ENCODE measurements at places on chromosomes 4 and X.

DNA sequence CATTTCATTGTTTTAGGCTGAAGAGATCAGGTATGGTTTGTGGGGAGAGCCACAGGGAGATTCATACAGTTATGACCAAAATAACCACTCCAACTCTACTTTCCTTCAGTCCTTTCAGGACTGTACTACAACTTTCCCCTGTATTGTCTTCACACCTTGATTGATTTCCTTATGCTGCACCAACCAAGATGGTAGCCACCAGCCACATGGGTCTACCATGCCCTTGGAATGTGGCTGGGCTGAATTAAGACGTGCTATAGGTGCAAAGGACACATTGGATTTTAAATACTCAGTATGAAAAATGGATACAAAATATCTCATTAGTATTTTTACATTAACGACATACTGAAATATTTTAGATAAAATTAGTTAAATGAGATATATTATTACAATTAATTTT is 11.2 kb downstream of the IRF2 start:
- DNase-seq, result no peak

DNA sequence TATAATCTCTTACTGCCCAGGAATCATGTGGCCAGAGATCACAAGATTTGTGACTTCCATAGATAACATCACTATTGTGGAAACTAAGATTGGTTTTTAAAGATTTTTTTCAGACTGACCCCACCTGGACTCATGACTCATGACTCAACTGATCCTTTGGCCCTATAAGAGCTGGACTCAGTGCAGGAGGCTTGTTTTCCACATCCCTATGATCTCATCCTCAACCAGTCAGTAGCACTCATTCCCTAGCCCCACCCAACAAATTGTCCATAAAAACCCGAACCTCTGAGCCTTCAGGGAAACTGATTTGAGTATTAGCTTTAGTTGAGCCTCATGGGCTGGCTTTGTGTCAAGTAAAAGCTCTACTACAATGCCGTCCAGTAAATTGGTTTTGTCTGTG is 7.9 kb upstream of the NOCT start:
- no peak for DNase-seq

GRCh38 chr4:98577956-98578355 is 80.5 kb downstream of the TSPAN5 start:
- peak; percentile 25 for DNase-seq

- no peak for DNase-seq
Observed at GRCh38 chr4:128564081-128564630, 245.3 kb upstream of the JADE1 start.

GRCh38 chrX:18294893-18295292 is 59.6 kb downstream of the SCML2 start:
- DNase-seq, result no peak

- DNase-seq, result no peak
Observed at GRCh38 chr4:108829966-108830492, 67.2 kb upstream of the ETNPPL start.

DNA sequence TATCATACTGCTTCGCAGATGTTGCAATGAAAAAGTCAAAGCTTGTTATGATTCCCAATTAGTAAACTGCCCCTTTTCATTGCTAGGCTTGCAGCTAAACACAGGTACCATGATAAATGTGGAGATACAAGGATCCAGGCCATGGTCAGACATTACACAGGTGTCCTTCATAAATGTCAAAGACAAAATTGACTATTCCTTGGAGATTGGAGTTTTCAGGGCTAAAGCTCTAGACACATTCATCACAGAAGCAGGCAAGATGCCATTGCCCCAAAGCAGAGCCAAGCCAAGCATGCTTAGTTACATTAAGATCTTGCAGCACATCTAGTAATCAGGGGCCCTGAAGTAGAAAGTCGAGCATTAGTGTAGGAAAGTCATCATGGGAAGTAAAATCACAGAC is 111.3 kb upstream of the INTU start:
- DNase-seq, result no peak

DNA sequence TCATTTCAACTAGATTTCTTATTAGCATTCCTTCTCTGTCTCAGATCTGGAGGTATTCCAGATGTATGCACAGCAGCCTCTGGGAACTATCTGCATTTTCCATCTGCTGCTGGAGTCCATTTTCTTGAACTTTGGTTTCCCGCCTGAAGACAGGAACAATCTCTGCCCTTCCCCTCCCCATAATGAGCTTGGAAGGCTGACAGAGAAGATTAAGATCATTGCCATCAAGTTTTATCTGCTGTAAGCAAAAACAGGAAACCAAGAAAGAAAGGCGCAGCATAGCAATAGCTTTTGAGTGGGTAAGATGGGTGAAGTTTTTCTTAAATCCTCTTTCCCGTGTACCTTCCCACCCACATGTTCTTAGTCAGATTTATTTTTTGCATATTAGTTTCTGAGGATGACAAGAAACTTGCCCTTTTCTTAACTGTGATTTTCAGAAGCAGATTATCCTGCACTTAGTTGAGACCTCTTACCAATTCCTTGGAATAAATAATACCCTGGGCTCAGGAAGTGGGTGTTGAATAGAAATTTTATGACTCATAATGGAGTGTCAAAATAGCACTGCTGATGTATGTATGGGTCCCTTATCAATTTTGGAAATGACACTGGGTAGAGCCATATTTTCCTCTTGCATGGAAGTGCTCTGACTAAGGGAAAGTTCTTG is 78.3 kb downstream of the CT47B1 start:
- DNase-seq, result no peak

GRCh38 chr4:156595041-156595440 is 376.6 kb downstream of the PDGFC start:
- no peak for DNase-seq

DNA sequence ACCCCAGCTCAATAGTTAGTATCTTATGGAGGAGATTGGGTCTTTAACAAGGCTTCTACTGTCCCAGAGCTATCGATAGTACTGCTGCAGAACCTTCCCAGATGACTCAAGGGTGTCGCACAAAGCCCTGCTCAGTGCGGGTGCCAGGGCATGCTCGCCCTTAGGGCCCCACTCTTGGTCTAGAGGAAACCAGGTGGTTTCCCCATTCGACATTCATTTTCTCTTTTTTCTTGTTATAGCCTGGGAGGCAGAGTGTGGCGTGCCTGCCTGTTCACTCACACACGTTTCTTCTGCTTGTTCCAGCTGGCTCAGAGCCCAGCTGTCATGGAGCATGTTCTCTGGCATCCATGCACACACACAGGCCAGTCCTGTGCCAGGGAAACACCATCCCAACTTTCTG is 144.5 kb downstream of the SMIM20 start:
- DNase-seq, result no peak

- no peak for DNase-seq
Observed at GRCh38 chr4:122810669-122811068, 16.0 kb upstream of the FGF2 start.

DNA sequence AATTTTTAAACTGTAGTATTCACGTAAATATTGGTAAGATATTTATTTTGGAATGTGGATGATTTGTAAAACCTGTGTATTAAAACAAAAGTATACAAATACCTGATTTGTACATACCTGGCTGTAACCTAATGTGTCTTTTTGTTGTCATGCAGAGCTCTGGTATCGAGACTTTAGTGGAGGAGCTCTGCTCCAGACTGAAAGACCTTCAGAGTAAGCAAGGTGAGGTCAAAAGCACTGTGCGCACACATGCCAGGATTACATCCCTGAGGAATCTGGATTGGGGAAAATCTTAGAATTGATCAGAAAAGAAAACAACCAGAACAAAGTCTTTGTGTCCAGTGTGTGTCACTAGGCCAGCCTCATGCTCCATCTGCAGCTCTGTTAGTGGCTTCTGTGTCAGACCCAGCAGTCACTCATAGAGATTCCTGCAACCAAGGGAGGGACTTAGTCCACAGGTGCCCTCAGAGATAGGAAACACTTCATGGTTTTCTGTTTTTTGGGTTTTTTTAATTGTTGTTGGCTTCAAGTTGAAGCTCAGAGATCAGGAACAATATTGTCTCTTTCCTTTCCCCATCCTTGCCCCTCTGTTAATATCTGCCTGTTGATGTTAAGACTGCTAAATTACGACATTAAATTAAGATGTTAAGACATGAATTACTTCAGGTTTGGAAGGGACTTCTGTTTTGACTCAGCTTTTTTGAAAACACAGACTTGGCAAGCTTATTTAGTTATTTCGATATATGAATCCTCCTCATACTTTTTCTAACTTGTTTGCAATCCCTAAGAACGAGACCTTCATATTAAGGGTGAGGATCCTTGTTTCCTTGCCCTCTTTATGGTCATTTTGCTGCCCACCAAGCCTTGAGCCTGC is 52.4 kb upstream of the TBC1D14 start:
- DNase-seq, result no peak

- no peak for DNase-seq
Observed at GRCh38 chr4:99219072-99219471, at the start of gene ADH6. TSS of gene ADH6 (minus strand) at chr4:99219246. CDS start at chr4:99219152, 94 bp downstream.

- DNase-seq, result no peak
Observed at GRCh38 chr4:179678093-179678814, 2236.0 kb upstream of the AGA start.

- DNase-seq, result no peak
Observed at GRCh38 chr4:94068753-94069719, 138.6 kb upstream of the SMARCAD1 start.

DNA sequence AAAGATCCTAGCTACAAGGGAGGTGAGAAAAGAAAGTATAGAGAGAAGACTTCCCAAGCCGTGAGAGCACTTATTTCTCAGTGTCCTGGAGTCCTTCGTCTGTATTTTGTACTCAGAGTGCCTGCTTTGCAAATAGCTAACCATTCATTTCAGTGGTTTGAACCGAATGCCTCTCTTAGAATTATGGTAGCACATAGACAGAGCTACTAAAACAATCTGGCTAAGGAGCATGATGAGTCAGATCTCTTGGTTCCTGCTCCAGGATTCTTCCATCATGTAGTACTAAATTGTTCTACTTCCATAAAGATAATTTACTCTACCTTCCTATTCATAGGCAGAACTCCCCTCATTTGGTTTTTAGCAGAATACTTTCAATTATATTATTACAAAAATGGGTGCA is 946.6 kb downstream of the STIM2 start:
- DNase-seq, result no peak

DNA sequence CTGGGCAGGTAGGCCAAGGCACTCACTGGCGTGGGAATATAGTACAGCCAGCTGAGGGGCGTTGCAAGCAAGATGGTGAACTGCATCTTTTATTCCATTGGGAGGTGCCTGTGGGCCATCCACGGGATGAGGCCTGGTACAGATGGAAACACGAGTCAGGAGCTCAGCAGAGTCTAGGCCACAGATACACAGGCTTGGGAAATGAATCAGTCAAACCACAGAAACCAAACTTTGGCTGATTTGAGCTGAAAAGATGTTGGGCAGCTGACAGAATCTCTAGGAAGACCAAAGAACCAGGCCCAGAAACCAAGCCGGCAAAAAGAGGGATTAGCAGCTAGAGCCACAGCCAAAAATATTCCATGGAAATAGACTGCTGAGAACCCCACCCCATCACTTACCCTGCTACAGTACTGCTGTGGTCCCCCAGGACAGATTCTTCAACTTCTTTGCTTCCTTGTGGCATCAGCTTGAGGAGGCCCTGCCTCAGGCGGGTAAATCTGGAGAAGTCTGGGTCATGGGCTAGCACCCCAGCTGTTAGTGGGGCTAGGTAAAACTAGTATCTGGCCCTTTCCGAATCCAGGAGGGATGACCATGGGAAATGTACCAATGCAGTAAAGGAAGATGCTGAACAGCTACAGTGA is 75.4 kb downstream of the TMEM131L start:
- no peak for DNase-seq

DNA sequence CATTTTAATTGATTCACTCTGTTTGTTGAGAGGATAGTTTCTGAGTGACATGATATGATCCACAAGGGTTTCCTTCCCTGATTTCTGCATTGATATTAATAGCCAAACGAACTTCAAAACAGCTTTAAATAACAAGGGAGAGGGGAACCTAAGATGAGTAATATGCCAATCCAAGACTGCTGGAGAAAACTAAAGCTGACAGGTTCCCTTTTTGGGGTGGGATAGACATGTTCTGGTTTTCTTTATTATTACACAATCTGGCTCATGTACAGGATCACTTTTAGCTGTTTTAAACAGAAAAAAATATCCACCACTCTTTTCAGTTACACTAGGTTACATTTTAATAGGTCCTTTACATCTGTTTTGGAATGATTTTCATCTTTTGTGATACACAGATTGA is 182.2 kb downstream of the AR start:
- DNase-seq, result no peak

DNA sequence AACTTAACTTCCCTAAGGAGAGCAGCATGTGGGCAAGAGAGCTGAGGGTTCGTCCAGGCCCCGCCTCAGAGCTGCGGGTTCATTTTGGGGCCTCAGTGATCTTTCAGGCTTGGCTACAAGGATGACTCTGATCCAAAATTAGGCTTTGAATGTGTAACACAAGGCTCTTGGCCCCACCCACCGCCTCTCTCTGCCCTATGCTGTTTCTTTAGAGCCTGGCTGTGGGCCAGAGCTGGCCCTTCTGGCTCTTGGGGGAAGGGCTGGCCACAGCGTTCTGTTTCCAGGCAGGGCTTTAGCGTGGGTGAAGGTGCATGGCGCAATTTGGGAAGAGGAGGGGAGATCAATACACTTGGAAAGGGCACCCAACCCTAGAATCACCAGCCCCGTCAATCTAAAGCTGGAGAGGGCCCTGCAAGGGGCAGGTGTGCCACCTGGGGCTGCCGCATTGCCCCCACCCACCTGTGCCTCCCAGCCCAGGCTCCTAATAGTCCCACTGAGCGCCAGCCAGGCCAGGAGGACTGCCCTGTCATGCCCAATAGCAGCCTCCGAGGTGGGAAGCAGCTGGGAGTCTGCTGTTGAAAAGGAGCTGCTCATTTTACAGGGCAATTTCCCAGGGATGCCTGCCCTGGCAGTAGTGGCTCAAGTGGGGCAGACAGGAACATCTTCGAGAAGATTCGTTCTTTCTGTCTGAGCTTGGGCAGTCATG is 84.5 kb upstream of the MAML3 start:
- DNase-seq, result peak; percentile 89

- no peak for DNase-seq
Observed at GRCh38 chr4:166458756-166459155, 585.7 kb downstream of the TLL1 start.

DNA sequence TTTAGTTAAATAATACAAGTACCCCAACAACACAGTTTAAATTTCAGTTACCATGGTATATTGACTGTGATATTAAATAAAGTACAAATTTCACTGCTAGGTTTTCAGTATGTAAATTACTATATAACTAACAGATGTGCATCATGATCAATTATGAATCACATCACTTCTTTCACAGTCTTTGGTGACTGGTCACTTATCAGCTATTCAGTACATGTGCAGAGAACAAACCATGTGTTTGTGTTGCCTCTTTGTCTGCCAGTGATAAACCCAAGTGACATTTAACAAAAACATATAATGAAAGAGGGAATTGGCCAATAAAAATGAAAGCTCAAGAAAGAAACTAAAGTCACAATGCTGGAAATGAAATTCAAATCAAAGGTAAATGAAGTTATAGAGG is 249.3 kb downstream of the CHIC1 start:
- no peak for DNase-seq

DNA sequence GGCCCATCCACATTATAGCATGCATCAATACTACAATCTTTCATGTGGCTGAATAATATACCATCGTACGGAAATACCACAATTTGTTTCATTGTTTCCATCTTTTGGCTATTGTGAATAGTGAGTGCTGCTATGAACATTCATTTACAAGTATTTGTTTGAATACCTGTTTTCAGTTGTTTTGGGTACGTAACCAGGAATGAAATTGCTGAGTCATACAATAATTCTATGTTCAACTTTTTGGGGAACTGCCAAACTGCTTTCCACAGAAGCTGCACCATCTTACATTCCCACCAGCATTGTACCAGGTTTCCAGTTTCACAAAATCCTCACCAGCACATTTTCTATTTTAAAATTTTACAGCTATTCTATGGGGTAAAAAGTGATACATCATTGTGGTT is 28.5 kb upstream of the MANBA start:
- peak; percentile 66 for DNase-seq

GRCh38 chr4:73451404-73451803 is 15.4 kb downstream of the AFP start:
- DNase-seq, result no peak
